ENCODE measurements at places on chromosomes 3 and 15.

- peak; percentile 12 for DNase-seq
These were observed 116.7 kb upstream of the LPP start for GRCh38 chr3:188037195-188037718.

- no peak for DNase-seq
These were observed 174.0 kb downstream of the SUCNR1 start for GRCh38 chr3:152047465-152047864.

- DNase-seq, result peak; percentile 18
These were observed 688 bp downstream of the SETD5 start for GRCh38 chr3:9397906-9398699.

DNA sequence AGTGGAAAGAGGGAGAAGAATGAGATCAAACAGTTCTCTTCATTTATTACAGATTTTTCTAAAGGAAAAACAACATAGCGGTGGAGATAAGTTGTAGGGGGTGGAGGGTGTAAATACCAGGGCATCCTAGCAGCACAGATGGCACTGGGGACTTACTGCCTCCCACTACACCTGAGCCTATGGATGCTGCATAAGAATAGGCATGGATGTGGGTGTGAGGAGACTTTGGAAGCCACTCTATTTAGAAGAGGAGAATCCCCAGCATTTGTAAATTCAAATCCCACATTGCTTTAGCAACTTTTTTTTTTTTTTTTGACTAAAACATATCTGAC is 27.4 kb upstream of the IL1RAP start:
- no peak for DNase-seq

DNA sequence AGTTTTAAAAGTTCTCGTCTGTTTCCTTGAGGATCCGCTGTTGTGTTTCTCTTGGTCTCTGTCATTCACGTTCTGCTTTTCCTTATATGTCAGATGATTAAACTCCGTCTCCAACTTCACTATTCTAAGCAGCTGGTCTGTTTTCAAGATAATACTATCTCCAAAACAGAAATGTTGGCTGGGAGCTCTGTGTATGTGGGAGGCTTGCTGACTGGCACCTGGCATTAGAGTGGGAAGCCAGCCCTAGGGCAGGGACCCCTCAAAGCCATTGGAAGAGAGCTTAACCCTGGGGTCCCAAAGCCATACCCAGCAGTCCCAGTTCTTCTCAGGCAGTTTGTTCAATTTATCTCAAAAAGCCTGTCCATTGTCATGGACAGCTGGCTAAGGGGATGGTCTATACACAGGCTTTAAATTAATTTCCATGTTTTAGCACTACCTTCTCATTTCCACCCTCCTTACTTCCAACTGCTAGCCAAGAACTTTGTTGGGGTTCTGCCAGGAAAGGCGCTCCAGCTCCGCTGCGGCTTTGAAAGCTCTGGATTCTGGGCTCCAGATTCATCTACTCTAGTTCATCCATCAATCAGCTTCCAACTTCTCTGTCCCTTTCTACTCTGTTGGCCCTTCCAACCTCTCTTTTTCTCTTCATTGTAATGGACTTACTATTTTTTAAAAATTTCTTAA is 9.2 kb downstream of the BTBD1 start:
- DNase-seq, result no peak

GRCh38 chr3:124985349-124985748 is 50.8 kb upstream of the MUC13 start:
- DNase-seq, result no peak

GRCh38 chr15:100201376-100202280 is 140.1 kb downstream of the ADAMTS17 start:
- no peak for DNase-seq

GRCh38 chr15:65077981-65078352 is 1.4 kb downstream of the KBTBD13 start:
- DNase-seq, result peak; percentile 74

- no peak for DNase-seq
These were observed 98.2 kb downstream of the PLXNA1 start for GRCh38 chr3:127081001-127081720.

DNA sequence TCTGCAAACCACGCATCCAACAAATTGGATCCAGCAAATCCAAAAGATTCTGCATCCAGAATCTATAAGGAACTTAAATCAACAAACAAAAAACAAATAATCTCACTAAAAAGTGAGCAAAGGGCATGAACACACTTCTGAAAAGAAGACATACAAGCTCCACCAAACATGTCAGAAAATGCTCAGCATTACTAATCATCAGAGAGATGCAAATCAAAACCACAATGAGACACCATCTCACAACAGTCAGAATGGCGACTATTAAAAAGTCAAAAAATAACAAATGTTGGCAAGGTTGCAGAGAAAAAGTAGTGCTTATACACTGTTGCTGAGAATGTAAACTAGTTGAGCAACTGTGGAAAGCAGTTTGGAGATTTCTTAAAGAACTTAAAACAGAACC is 21.6 kb upstream of the SLC25A36 start:
- DNase-seq, result no peak

DNA sequence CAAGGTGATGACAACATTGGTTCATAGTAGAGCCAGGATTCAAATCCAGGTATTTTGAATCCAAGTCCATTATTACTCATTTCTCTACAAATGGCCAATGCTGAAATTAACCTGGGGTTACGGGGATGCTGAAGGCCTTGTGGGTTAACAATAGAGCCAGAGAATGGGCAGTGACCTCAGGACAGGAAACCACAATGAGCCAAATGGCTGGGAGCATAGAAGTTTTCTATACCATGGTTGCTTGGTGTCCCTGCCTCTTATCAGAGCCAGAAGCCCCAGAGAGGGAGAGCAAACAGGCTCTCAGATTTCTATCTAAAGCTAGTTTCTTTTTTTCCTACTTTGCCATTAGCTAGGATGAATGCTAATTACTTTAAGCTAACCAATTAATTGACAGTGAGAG is 82.3 kb downstream of the TNIK start:
- no peak for DNase-seq

All from endothelial cell (in vitro differentiated cells).